ENCODE measurements at places on chromosomes 12 and 14.

DNA sequence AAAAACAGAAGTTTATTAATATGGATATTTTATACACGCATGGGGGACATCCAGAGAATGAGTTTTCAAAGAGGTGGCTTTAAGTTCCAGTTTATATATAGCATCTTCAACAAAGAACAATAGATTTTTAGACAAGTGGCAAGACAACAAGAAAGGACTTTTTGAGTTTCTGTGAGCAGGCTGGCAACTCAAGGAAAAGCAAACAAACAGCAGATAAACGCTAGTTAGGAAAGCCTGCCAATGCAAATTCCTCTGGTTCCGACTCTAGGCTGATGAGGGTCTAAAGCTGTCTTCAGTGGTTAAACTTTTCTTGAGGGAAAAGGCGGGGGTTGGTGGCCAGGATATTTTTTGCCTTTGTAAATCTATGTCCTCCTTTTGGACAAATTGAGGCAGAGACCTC lies 78.4 kb upstream of the EEA1 start:
- DNase-seq, result no peak

GRCh38 chr12:87152075-87152474 lies 877.1 kb downstream of the C12orf50 start:
- DNase-seq, result no peak

DNA sequence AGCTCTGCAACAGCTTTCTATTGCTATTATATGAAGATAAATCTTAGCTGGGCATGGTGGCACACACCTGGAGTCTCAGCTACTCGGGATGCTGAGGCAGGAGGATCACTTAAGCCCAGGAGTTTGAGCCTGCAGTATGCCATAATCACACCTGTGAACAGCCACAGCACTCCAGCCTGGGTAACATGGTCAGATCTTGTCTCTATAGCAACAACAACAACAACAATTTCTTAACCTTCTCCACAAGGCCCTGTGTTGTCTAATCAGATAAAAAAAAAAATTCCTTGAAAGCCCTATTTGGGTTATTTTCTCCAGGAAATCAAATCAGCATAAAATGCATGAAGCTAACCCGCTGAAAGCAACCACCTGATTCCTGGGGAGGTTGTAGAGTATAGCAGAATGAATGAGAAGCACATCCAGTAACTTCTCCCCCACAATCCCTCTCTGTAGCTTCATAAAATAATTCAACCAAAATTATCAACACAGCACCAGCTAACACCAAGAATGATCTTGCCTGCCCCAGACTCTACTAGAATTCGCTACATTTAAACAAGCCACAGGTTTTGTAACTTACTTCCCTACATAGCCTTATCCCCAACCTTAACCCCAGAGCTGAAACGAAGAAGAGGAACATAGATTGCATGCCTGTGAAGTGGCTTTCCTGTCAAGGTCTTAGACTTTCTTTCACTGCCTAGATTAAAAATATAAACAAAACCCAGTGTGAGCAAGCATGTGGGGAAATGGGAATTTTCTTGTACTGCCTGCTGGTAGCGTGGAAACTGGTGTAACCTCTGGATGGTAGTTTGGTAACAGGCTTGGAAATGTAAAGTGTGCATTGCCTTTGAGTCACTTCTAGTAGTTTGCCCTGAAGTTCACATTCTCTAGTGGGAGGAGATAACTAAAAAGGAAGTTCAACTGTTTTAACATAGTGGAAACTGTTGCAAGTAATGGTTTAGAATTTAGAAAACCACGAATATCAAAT lies 6.0 kb upstream of the STK38L start:
- DNase-seq, result no peak

DNA sequence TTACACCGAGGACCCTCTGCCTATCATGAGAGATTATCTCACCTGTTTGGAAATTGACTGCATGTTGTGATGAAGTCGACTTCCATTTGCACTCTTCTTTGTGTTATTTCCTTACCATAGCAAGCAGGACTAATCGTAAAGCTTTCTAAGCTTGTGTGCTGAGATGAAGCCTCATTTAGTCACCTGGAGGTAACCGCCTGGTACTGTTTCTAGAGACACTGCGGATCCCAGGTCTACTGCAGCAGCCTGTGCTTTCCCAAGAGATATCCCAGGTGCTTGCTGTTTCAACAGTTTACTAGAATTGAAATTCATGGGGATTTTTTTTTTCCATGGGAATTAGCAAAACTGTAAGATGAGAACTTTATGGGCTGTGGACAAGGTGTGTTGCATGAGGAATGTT lies 131.8 kb downstream of the PTPRR start:
- DNase-seq, result no peak
